ENCODE measurements at places on chromosomes 3 and 15.

GRCh38 chr3:78165876-78166275 is 1126.0 kb downstream of the ROBO2 start:
- no peak for DNase-seq

DNA sequence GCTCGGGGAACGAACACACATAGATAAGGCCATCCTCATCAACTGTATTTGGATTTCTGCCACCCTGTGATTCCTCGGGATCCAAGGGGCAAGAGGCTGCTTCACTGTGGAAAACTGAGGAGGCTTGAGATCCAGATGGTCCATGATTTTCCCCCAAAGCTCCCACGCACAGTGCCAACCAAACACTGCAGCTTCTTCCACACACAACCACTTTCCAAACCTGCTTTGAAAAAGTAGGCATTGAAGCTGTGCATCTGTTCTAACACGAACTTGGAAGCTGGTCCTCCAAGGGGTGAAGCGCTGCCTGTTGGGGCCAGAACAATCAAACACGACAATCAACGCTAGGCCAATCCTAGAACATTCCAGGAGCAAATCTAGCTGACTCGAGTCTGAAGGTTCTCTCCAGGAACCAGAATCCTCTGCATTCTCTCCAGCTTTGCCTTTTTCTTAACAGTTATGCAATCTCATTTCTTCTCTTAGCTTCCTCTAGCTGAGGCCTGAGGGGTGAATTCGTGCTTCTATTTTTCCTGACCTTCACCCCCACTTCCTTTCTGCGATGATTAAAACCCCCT is 104.4 kb downstream of the LRRK1 start:
- no peak for DNase-seq

GRCh38 chr3:114101101-114101500 is 44.6 kb downstream of the QTRT2 start:
- DNase-seq: no peak

- DNase-seq: no peak
Observed at GRCh38 chr15:87213626-87214025, 1042.9 kb downstream of the NTRK3 start.

DNA sequence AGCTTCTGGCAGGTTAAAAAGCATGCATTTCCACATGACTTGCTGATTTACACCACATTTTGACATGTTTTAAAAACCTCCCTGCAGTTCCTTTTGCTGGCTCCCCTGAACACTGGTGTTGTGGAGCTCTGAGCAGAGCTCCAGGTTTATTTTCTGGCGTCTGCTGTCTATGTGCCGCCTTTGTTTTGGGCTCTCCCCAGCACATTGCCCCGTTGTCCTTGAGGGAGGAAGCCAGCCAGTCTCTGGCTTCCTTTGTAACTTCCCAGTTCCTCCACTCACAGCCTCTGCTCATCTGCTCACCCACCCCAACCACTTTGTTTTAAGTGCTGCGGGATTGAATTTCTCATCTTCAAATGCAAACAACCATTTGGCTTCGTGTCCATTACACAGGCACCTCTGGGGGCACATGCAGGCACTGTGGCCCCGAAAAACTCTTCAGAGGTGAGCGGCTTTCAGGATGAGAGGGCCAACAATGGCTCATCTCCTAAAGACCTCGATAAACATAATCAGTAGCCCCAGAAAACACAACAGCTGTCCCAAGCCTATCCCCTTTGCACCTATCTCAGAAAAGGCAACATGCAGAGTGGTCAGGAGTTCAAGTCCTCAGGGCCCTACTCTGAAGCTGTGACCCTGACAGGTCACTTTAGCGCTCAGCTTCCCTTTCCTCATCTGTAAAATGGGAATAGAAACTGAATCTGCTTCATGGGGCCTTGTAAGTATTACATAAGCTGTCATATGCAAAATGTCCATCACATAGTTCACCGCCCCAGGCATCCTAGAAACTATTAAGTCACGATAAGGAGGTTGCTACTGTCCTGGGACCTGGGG is 1.3 kb upstream of the MEF2A start:
- DNase-seq: no peak
